ENCODE measurements at places on chromosomes 7 and 10.

DNA sequence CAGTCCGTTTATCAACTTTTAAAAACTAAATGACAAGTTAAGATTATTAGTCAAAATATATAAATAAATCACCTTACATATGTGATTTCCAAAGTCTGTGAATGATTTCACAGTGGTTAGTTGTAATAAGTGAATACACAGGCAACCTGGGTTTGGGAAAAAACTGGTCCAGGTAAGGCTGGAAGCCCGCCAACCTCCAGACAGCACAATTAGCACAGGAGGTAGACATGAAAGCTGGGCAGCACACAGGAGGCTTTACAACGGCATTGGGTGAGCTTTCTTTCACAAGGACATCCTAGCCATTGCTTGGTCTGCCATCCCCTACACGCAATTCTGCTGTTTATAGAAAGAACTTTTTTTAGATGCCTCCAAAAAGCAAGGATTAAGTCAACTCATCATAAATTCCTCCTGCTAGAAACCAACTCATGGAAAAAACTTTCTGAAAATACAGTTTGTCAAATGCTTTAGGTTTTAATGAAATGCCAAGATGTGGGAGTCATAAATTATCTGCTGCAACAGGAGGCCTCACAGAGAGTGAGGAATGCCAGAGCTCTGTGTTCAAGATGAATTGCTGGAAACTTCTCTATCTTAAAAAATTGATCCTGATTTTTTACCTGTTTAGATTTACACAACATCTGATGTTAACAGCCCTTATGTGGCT lies 346.8 kb upstream of the NFE2L3 start:
- no peak for DNase-seq

- no peak for DNase-seq
Measured at GRCh38 chr7:134910968-134911367, 75.3 kb upstream of the AGBL3 start.

DNA sequence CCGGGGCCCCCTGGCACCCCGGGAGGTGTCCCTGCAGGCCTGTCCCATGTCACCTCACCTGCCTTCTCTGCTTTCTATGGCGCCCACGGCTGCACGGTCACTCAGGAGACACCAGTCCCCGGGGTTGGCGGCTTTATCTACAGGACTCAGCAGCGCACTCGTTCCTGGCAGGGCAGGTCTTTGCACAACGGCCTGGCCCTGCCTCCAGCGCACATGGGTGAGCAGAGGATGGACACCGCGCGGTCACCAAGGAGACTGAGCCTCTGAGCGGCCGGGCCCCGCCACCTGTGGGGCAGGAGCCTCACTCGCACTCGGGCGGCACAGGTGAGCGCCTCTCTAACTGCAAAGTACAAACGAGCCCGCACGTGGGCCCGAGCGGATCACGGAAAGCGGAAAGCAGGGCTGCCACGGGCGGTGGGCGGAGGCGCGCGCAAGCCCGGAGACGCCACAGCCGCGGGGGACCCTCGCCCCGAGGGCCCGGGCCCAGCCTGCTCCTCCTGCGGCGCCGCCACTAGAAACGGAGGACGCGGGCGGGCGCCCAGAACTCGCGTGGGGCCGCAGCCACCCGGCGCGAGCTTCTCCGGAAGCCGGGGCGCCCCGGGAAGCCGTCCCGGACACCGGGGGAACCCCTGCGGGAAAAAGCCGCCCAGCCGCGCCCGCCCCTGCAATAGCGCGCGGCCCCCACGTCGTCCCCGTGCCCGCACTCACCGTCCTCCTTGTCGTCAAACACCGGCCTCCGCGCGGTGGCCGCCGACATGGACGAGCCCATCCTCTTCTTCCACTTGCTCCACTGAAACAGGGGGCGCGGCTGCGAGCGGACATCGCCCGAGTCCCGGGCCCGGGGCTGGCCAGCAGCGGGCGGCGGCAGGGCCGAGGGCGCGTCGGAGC lies 642 bp downstream of the STK32C start:
- DNase-seq = no peak

GRCh38 chr7:22318376-22318775 lies 38.6 kb downstream of the RAPGEF5 start:
- DNase-seq = no peak

- DNase-seq = no peak
Measured at GRCh38 chr7:2224491-2224928, 8.2 kb downstream of the MAD1L1 start.

GRCh38 chr10:47286116-47286505 lies 13.9 kb upstream of the GDF10 start:
- no peak for DNase-seq

GRCh38 chr7:10939237-10939910 lies 34.3 kb upstream of the PHF14 start:
- no peak for DNase-seq

GRCh38 chr7:21364801-21365271 lies 63.0 kb upstream of the SP4 start:
- DNase-seq = no peak

DNA sequence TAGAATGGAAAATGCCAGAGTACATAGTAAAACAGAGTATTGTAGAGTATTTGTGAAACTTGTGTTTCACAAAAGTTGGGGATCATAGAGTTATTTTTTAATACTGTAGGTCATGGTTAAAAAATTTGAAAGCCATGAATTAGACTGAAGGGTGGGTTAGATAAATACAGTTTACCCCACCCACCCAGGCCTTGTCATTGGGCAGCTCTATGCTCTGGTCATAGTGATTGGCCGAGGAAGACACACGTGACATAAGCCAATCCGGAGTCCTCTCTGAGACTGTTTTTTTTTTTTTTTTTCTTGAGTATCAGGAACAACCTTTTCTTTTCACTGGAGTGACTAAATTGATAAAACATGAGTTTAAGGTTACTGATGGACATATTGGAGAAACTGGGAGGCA lies 33.3 kb upstream of the ORC5 start:
- DNase-seq = no peak

- no peak for DNase-seq
Measured at GRCh38 chr7:39219869-39220268, 242.2 kb downstream of the POU6F2 start.

- no peak for DNase-seq
Measured at GRCh38 chr10:33306126-33306525, 28.3 kb downstream of the NRP1 start.

DNA sequence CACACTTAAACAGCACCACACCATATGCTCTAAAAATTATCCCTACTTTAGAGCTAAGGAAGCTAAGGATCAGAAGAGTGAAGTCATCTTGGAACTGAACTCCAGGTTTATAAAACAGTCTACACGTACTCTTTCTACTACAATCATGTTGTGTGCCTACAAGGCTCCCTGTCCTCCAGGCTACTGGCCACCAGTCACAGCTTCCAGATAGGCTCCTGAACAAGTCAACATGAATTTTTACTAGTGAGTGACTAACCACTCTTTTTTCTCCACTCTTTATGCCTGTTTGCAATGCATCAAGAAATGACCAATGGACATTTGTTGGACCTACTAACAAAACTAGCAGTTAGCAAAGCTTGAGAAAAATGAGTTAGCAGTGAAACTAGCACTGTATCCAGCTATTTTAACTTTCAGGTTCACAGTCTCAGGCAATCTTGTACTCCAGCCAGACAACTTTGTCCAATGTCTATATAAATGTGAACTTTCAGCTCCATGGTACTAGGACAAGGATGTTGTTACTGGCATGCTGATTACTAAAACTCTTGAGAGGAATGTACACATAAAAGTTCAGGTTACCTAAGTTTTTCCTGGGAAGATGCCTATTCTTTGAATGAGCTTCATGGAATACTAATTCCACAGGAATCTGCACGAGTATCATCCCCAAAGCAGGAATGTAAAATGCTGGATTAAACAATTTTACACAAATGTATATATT lies 180.0 kb downstream of the BTAF1 start:
- DNase-seq = no peak

GRCh38 chr10:117140525-117140902 lies 2.4 kb upstream of the VAX1 start:
- no peak for DNase-seq

DNA sequence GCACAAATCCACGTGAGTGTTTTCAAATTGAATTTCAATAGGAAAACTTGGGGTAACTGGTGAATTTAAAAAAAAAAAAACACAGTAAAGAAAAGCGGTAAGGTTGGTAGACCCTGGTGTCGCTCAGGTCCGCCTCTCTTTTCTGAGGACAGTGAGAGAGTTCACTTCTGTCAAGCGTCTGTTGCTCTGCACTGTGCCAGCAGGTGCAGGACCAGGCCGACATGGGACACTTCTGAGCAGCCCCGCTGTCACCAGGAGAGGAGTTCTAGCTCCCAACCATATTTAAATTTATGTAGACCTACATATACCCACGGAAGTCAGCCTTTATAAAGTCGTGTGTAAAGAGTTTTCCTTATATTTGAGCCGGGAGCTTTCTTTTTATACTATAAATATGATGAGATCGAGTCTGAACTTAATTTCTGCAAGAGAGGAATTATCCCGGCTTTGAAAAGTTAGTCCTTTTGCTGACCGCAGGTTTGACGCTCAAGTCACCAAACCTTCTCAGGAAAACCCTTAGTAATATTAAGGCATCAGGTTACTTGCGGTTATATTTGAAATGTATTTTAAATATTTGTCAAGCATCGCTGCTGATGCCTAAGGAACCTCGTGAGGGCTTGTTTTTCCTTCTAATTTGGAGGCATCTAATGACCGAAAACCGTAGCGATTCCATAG lies 531 bp downstream of the IKZF1 start:
- DNase-seq = no peak

All from stimulated activated CD8-positive, alpha-beta memory T cell treated with anti-CD3 and anti-CD28 coated beads, Interleukin-15, amount 100 ng/mL, for 1 hour (primary cell).